ENCODE measurements at places on chromosomes 6 and 20. TPM values are rescaled to one million over a fixed set of nuclear protein-coding genes. Genes with fewer than 3 reads are reported as not detected.

Gene OR10C1
- not detected for total RNA-seq

Gene BACH2
- 0.17 TPM for total RNA-seq

Gene HLA-DQA1
- not detected for total RNA-seq

Gene PTK6
- total RNA-seq, result 0.10 TPM

Gene ZKSCAN8
- 23.0 TPM for total RNA-seq

Gene SLC4A11
- total RNA-seq, result 1.2 TPM

Gene FAM184A
- total RNA-seq, result 0.33 TPM

Gene ZC3H12D
- total RNA-seq, result 0.33 TPM

Gene CRISP2
- total RNA-seq, result not detected

Gene SMPDL3A
- 14.0 TPM for total RNA-seq

Gene DPPA5
- total RNA-seq, result not detected

Gene PROKR2
- total RNA-seq, result not detected

Gene LRRC73
- total RNA-seq, result 0.78 TPM

Gene PAQR8
- total RNA-seq, result 4.4 TPM

Gene EPB41L1
- total RNA-seq, result 42.2 TPM

Gene NR2E1
- not detected for total RNA-seq

Gene DZANK1
- total RNA-seq, result 1.7 TPM

Gene ADGRF1
- not detected for total RNA-seq

Gene ISM1
- under 0.01 TPM for total RNA-seq

Gene OOEP
- total RNA-seq, result 0.30 TPM

Gene PLG
- not detected for total RNA-seq

Gene UST
- 23.8 TPM for total RNA-seq

Gene UTRN
- total RNA-seq, result 165 TPM

Gene RSPO3
- total RNA-seq, result 8.0 TPM

Gene GPR63
- total RNA-seq, result 0.20 TPM

Gene PRRT1
- 0.39 TPM for total RNA-seq

Gene ZNF133
- 23.0 TPM for total RNA-seq

Gene WFDC2
- not detected for total RNA-seq

Gene BEND6
- total RNA-seq, result 12.4 TPM

Gene F13A1
- total RNA-seq, result not detected

Gene KCNK17
- total RNA-seq, result not detected

Gene SAPCD1
- total RNA-seq, result 0.79 TPM

Gene HLA-DQB2
- total RNA-seq, result not detected

Gene LBP
- not detected for total RNA-seq

Gene PHACTR1
- 1.6 TPM for total RNA-seq

Gene MDFI
- total RNA-seq, result 0.33 TPM

Gene CAP2
- 17.9 TPM for total RNA-seq

Gene SMIM13
- 9.2 TPM for total RNA-seq

Gene SCRT2
- not detected for total RNA-seq

Gene SYNDIG1
- total RNA-seq, result 1.4 TPM

Gene NKX2-2
- not detected for total RNA-seq

Gene BPIFB2
- total RNA-seq, result not detected

Gene CGA
- not detected for total RNA-seq

Gene DUSP15
- 0.20 TPM for total RNA-seq

Gene PTGIS
- total RNA-seq, result 121 TPM

Gene TMEM217
- total RNA-seq, result 1.4 TPM

Gene DNMT3B
- total RNA-seq, result 2.2 TPM

Gene PNPLA1
- 0.03 TPM for total RNA-seq

Gene HRH3
- total RNA-seq, result not detected

Gene SLC22A7
- not detected for total RNA-seq

Gene ANGPT4
- not detected for total RNA-seq

Gene ARMH2
- not detected for total RNA-seq

Gene SRMS
- total RNA-seq, result not detected

Gene RBBP8NL
- not detected for total RNA-seq

Gene COL21A1
- 23.1 TPM for total RNA-seq

Gene GTSF1L
- not detected for total RNA-seq

Gene TFAP2B
- 0.13 TPM for total RNA-seq
